ENCODE measurements at places on chromosomes 11 and 22.

- DNase-seq, result peak; percentile 62
These were observed 31.2 kb downstream of the CD82 start for GRCh38 chr11:44596525-44597276.

DNA sequence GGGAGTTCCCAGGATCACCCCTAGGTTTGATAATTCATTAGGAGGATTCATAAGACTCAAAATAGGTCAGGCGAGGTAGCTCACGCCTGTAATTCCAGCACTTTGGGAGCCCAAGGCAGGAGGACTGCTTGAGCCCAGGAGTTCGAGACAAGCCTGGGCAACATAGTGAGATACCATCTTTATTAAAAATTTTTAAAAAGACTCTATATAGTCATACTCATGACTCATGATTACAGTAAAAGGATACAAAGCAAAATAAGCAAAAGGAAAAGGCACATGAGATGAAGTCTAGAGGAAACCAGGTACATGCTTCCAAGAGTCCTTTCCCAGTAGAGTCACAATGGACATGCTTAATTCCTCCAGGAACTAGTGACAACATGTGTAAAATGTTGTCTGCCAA, 13.9 kb upstream of the PTS start:
- DNase-seq, result no peak

GRCh38 chr11:116404462-116404798, 368.4 kb downstream of the BUD13 start:
- DNase-seq, result no peak

DNA sequence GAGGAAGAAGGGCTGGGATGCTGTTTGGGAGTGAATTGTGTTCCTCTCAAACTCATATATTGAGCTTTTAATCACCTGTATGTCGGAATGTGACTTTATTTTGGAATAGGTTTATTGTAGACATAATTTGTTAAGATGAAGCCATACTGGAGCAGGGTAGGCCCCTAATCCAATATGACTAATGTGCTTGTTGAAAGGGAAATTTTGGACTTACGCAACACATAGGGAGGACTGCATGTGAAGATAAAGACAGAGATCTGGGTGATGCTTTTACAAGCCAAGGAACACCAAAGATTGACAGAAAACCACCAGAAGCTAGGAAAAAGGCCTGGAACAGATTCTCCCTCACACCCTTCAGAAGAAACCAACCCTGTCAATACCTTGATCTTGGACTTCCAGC, 43.2 kb upstream of the OVCH2 start:
- DNase-seq, result no peak
